ENCODE measurements at places on chromosomes 6 and 20. TPM values are rescaled to one million over a fixed set of nuclear protein-coding genes. Genes with fewer than 3 reads are reported as not detected.

Gene GPR63
- total RNA-seq: 2.9 TPM

Gene PLN
- total RNA-seq: not detected

Gene RAET1E
- total RNA-seq: not detected

Gene PTGIS
- 0.40 TPM for total RNA-seq

Gene PRSS35
- not detected for total RNA-seq

DNA sequence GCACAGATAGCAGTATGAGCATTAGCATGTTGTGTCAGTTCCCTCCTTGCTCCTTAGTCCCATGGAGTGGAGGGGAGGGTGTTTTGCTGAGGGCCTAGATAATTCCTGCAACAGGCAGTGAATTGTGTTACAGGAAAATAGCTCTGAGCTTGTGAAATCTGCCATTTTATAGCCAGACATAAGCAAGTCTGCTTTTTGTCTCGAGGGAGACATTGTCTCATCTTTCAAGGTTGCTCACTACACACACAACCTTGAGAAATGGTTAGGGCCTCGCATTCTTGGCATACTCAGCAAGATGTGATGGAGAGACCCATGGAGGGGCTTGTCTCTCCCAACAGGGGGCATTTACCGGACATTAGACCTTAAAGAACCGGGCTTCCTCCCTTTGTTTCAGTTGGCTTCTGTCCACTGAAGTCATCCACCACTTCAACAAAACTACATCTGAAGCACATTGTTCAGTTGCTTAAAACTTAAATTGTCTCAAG lies 108.0 kb upstream of the FOXO3 start:
- H3K4me1 ChIP-seq: peaks cover 4% of the 10 kb centered on the region
- H3K27me3 ChIP-seq: peaks cover 16% of the 10 kb centered on the region

Gene FNDC1
- total RNA-seq: not detected

All from activated CD4-positive, alpha-beta T cell treated with anti-CD3 and anti-CD28 coated beads, Interleukin-2, amount 10 ng/mL, durations not matched to agents 7 days and 5 days (primary cell).